ENCODE measurements at places on chromosomes 1 and 21. TPM values are rescaled to one million over a fixed set of nuclear protein-coding genes. Genes with fewer than 3 reads are reported as not detected.

The OR2T2 gene
- total RNA-seq: not detected

- no peak overlapping the region for H3K27ac ChIP-seq
- no peaks in the 10 kb centered on the region for H3K27me3 ChIP-seq
- no peak overlapping the region for H3K4me3 ChIP-seq
- no peaks in the 10 kb centered on the region for H3K4me1 ChIP-seq
- H3K36me3 ChIP-seq: peaks cover 45% of the 10 kb centered on the region
Measured at GRCh38 chr21:32481875-32482408, 69.4 kb downstream of the EVA1C start.

The CRP gene
- 3.8 TPM for total RNA-seq

The CR1L gene
- total RNA-seq: not detected

GRCh38 chr1:33180226-33180910 lies 1.5 kb downstream of the TRIM62 start:
- H3K36me3 ChIP-seq: no peaks in the 10 kb centered on the region
- DNase-seq: no peak
- peak overlapping the region; percentile 79 for H3K4me3 ChIP-seq
- H3K27ac ChIP-seq: peak overlapping the region; percentile 2

DNA sequence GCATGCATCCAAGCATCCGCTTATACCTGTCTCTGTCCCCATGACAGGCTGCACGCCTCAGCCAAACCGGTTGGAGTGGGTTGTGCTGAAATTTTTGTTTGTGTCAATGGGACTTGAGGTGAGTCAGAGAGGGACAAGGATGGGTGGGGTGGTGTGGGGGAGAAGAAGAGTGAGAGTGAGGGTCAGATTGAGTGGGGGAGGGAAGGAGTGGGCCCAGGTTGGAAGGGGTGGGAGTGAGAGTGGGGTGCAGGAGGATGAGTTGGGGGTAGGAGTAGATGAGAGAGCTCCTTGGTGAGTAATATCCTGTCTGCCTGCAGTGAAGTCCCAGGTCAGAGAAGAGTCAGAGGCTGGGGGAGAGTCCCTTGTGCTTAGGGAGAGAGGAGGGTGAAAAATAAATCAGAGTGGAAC lies 3.3 kb upstream of the NECTIN4 start:
- DNase-seq: no peak
- no peaks in the 10 kb centered on the region for H3K27me3 ChIP-seq
- H3K27ac ChIP-seq: no peak overlapping the region
- no peaks in the 10 kb centered on the region for H3K36me3 ChIP-seq

DNA sequence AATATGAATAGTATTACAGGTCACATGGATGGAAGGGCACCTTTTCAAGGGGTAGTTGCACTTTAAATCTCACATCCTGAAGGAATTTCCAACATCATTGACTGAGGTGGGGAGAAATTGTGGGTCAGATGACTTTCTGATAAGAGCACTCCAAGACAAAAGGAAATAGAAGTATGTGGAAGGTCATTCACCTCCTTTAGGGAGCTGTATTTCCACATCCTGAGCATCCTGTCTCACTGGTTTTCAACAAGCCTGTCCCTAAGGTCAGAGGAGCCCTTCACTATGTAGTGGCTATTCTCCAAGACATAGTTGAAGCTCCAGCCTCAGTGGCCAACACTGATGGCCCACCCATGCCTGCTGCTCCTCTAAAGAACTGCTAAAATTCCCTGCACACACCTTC lies 76.5 kb downstream of the ATP1A1 start:
- H3K27me3 ChIP-seq: no peaks in the 10 kb centered on the region
- no peak overlapping the region for H3K27ac ChIP-seq
- no peak for DNase-seq
- no peaks in the 10 kb centered on the region for H3K36me3 ChIP-seq
- no peak overlapping the region for H3K4me3 ChIP-seq

DNA sequence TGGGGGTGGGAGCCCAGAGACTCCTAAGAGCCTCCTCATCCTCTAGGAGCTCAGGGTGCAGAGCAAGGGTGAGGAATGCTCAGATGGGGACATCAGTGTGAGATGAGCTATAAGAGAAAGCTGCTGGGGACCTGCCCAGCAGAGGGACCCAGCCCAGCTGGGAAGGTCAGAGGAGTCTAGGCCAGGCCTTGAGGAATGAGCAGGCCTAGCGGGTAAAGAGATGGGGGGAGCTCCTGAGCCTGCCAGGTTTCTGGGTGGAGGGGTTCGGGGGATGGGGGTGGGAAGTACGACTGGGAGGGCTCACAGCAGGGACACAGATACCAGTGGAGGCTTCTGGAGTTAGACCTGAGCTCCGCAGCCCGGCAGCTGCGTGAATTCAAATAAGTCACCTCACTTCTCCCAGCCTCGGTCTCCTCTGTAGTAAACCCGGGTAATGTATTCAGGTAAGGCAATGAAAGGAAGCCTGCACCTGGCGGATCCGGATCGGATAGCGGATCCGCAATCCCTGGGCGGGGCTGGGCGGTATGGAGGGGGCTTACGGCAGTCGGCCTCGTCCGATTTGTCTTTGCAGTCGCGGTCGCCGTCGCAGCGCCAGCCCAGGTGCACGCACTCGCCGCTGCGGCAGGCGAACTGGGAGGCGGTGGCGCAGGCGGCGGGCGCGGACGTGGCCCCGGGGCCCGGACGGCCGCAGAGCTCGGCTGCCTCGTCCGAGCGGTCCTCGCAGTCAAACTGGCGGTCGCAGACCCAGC lies 38.0 kb upstream of the MAGOH start:
- no peak for DNase-seq
- no peak overlapping the region for H3K4me3 ChIP-seq
- H3K27ac ChIP-seq: no peak overlapping the region
- no peaks in the 10 kb centered on the region for H3K27me3 ChIP-seq

DNA sequence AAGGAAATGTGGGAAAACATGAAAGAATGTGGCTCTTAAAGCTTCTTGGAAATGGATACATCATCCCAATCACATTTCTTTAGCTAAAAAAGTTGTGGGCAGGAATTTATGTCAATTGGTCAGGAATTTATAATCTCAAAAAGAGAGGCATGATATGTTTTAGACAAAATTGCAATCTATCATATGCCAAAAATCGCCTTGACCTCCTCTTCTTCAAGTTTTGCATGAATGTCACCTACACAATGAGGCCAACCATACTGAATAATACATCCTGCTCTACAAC lies 42.4 kb downstream of the ATP6V1G3 start:
- H3K4me1 ChIP-seq: no peaks in the 10 kb centered on the region
- DNase-seq: no peak

DNA sequence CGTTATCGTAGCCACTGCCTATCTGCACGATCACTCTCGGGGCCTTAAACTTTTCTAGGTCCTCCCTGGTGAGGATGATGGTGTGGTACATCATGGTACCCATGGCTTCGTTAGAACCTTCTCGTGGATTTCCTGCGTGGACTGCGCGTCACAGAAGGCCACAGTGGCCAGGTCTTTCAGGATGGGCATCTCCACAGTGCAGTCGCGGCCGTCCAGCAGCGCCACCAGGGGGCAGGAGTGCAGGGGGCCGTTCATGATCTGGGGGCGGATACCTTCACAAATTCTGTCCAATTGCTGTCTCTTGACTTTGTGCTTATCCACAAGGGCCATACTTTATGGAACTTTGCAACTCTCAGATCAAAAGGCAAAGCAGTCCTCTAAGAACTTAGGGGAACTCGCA lies 69.6 kb downstream of the WLS start:
- no peak for DNase-seq
- no peaks in the 10 kb centered on the region for H3K27me3 ChIP-seq
- no peak overlapping the region for H3K27ac ChIP-seq
- H3K4me3 ChIP-seq: no peak overlapping the region
- no peaks in the 10 kb centered on the region for H3K4me1 ChIP-seq
- H3K36me3 ChIP-seq: peaks cover 15% of the 10 kb centered on the region

GRCh38 chr1:180230791-180231505 lies 884 bp downstream of the LHX4 start:
- H3K36me3 ChIP-seq: no peaks in the 10 kb centered on the region
- peaks cover 47% of the 10 kb centered on the region for H3K4me1 ChIP-seq
- H3K4me3 ChIP-seq: peak overlapping the region; percentile 71
- peaks cover 56% of the 10 kb centered on the region for H3K27me3 ChIP-seq
- H3K27ac ChIP-seq: no peak overlapping the region

DNA sequence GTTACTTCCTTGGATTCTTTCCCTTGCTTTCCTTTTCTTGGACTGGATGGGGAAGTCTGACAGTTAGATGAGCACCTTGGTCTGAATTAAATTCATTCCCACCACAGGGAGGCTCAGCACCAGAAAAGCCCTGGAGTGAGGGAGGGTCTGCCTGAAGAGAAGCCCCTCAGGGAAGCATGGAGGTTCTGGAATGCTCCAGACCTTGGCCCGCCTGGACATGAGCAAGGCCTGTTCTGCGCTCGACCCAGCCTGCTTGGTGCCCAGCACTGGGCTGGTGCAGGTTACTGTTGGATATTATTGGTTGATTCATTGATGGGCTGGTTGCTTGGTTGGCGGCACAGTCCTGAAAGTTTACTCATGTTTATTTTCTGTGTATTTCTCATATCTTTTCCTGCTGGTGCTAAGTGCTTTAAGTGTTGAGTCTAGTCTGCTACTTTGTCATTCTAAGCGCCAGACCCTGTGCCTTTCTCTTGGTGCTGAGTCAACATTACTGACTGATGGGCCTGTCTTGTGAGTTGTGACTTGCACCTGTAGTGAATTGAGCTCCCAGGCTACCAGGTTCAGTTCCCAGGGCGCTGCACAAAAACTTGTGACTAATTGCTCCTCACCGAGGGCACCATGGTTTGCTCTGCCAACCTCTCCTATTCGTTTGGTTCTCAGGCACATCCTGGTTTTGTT lies 538.5 kb downstream of the KIF26B start:
- H3K27ac ChIP-seq: no peak overlapping the region
- DNase-seq: no peak
- H3K4me1 ChIP-seq: no peaks in the 10 kb centered on the region
- no peaks in the 10 kb centered on the region for H3K36me3 ChIP-seq
- H3K4me3 ChIP-seq: no peak overlapping the region
- no peaks in the 10 kb centered on the region for H3K27me3 ChIP-seq

- no peaks in the 10 kb centered on the region for H3K4me1 ChIP-seq
- no peak for DNase-seq
- H3K27ac ChIP-seq: no peak overlapping the region
- H3K36me3 ChIP-seq: no peaks in the 10 kb centered on the region
Measured at GRCh38 chr1:24708938-24709337, 36.3 kb upstream of the CLIC4 start.

- H3K27ac ChIP-seq: no peak overlapping the region
- H3K4me3 ChIP-seq: no peak overlapping the region
- no peaks in the 10 kb centered on the region for H3K27me3 ChIP-seq
- H3K36me3 ChIP-seq: no peaks in the 10 kb centered on the region
- no peaks in the 10 kb centered on the region for H3K4me1 ChIP-seq
Measured at GRCh38 chr1:117652421-117652820, 46.6 kb downstream of the TENT5C start.

The HPDL gene
- total RNA-seq: not detected

The KRTAP12-2 gene
- total RNA-seq: not detected

- H3K36me3 ChIP-seq: no peaks in the 10 kb centered on the region
- H3K27me3 ChIP-seq: no peaks in the 10 kb centered on the region
- peak overlapping the region; percentile 70 for H3K27ac ChIP-seq
- no peak for DNase-seq
- peaks cover 3% of the 10 kb centered on the region for H3K4me1 ChIP-seq
Measured at GRCh38 chr21:39156024-39156423, 27.2 kb downstream of the PSMG1 start.

The LHX4 gene
- not detected for total RNA-seq

GRCh38 chr1:219289171-219289570 lies 115.5 kb downstream of the LYPLAL1 start:
- no peaks in the 10 kb centered on the region for H3K36me3 ChIP-seq
- H3K27me3 ChIP-seq: no peaks in the 10 kb centered on the region
- no peak overlapping the region for H3K4me3 ChIP-seq
- H3K27ac ChIP-seq: no peak overlapping the region

The RNF19B gene
- total RNA-seq: 40.0 TPM

The RGS7 gene
- not detected for total RNA-seq

All from ascending aorta (tissue), 2 donors.